ENCODE measurements at places on chromosomes 12 and 14.

DNA sequence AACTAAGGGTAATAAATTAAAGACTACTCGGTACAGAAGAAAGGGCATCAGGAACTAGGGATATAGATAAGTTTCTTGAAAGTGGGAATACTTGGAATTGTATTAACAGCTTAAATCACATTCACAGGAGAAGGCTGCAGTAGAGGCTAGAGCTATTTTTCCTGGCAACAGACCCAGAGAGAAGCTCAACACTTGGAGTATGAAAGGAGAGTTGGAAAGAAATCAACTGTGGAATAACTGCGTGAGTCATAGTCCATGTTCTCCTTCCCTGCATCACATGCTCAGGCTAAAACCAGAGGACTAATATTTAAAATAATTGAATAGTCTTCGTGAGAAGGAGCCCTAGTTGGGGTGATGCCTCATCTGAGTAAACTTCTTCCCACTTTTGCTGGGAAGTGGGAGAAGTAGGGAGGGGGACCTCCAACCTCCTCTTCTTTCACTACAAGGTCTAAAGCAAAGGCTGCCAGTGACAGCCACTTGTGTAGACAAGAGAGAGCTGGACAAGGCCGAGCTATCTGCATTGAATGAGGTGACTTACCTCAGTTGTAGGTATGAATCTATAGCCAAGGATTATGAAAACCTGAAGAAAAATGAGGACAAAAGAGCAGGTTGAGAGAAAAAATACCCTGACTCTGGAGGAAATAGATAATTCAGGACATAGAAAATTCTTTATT is 32.7 kb downstream of the DYRK2 start:
- peak; percentile 90 for DNase-seq

DNA sequence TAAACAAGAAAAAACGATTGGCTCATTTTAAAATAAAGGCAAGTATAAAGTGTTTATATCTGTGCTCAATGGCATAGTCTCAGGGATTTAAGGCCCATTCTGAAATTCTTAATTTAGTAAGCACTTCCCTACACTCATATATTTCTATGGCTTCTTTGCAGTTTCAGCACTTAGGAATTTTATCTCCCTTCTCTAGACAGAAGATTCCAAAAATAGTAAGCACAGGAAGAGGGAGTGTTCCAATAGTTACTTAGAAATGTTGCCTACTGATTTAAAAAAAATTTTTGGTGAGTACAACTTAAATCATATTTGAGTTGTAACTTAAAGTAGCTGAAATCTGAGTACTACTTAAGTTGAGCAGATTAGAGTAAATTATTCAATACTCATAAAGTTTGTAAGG is 19.8 kb downstream of the INSM2 start:
- DNase-seq = no peak

- no peak for DNase-seq
Observed at GRCh38 chr12:17335487-17335886, 729.5 kb upstream of the LMO3 start.

DNA sequence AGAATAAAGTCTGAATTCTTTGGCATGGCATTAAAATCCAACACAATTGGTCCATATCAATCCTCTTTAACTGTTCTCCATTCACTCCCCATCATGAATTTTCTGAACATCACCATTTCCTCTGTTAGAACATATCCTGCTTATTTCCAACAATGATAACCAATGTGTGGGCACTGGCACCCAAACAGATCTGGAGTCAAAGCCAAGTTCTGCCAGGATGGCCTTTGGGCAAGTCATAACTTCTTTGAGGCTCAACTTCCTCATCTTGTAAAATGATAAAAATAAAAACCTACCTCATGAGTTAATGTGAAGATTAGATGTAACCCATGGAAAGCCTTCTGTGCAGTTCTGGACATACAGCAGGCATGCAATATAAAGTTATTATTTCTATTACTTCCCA is 12.5 kb downstream of the PAWR start:
- peak; percentile 29 for DNase-seq

- DNase-seq = no peak
Observed at GRCh38 chr12:113498490-113498889, 26.8 kb upstream of the LHX5 start.

- no peak for DNase-seq
Observed at GRCh38 chr12:5723711-5724252, 221.3 kb downstream of the ANO2 start.

DNA sequence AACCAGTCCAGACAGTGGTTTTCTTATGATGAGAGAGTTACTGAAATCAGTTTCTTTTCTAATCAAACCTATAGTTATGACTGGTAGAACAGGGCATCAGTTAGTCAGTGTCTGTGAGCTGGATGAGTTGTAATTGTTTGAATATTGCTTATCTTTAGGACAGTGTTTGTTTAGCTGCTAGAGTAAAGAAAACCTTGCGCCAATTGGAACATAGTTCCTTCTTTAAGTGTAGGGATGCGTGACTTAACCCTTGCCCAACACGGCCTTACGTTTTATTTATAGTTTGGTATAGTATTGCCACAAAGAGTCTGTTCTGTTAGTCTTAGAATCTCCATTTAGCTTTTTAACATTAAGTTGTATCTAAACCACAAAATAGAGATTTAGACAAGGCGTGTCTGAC is 572.6 kb downstream of the SLC16A7 start:
- no peak for DNase-seq
